Epithelial cell of proximal tubule (primary cell): ENCODE measurements at places on chromosomes 2 and 18.

GRCh38 chr2:173584676-173585458 is 230.2 kb downstream of the CDCA7 start:
- DNase-seq = no peak

DNA sequence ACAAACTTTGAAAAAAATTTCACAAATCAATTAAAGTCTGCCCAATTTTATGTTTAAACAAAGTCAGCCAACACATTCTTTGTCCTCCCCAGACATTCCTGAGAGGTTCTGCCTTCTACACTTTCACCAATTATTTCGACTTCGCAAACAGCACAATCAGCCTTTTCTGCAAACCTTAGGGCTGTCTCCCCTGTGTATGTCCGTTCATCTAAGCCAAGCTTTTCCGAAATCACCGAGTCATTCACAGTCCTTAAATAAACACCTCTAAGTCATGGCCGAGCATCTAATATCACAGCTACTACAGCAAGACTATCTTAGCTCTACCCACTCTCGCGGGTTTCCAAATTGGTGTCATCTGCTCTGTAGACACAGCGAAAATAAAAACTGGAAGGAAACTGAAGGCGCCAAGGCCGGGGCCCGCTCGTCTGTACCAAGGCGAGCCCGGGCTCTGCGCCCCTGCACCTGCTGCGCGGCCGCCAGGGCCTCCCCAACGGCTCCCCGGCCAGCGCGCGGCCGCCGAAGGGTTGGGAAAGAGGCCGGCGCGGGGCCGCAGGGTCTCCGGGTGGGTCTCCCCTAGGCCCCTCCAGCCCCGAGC is 730 bp downstream of the ODC1 start:
- no peak for DNase-seq

- no peak for DNase-seq
Observed at GRCh38 chr2:85481818-85482777, 56.9 kb upstream of the MAT2A start.

DNA sequence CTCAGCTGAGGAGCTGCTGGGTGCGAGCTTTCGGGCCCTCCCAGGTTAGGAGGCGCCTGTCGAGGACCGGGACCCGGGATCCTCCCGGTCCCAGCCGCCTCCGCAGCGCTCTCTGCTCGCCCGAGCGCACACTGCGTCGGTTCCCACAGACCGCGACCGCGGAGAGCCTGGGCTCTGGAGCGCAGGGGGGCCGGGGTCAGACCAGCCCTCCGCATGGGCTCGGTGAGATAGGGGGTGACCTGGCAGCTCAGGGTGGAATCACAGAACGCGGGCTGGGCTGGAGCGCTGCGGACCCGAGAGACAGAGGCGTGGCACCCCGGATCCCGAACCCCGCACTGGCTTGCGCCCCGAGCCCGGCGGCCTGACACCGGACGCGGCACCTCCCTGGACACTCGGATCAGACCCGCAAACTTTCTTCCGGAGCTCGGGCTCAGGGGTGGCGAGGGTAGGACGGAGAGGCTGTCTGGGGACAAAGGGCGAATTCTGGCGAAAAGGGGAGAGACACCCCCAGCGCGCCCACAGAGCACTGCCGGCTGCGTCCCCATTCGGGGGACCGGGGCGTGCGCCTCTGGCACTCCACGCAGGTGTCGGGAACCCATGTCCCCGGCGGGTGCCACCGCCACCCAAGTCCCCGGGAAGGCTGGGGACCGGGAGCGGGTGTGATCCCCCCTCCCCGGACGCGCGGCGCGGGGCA is 612 bp downstream of the DIPK1C start:
- DNase-seq = no peak

DNA sequence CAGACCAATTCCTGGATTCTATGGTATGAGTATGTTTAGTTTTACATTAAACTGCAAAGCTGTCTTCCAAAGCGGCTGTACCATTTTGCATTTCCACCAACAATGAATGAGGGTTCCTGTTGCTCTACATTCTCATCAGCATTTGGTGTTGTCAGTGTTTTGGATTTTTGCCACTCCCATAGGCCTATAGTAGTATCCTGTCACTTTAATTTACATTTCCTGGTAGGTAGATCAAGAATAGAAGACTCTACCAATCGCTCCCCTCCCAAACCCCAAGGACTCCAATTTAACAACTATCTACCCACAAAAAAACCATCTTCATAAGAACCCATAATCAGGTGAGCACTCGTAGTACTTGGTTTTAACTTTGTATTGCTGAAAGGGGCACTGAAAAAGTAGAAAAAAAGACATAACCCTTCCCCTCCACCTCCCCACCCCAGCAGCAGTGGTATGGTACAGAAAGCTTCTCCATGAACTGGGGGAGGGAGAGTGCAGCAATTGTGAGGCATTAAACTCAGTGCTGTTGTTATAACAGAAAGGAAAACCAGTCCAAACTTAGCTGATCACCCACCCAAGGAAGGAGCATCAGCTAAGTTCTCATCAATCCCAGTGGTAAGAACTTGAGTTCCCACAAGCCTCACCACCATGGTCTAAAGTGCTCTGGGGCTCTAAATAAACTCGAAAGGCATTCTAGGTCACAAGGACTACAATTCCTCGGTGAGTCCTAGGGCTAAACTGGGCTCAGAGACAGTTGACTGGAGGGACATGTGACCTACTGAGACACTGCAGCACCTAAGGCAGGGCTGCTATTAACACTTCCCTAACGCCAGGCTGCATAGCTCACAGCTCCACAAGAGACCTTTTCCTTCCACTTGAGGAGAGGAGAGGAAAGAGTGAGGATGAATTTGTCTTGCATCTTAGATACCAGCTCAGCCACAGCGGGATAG is 35.5 kb upstream of the CYTIP start:
- DNase-seq = no peak

DNA sequence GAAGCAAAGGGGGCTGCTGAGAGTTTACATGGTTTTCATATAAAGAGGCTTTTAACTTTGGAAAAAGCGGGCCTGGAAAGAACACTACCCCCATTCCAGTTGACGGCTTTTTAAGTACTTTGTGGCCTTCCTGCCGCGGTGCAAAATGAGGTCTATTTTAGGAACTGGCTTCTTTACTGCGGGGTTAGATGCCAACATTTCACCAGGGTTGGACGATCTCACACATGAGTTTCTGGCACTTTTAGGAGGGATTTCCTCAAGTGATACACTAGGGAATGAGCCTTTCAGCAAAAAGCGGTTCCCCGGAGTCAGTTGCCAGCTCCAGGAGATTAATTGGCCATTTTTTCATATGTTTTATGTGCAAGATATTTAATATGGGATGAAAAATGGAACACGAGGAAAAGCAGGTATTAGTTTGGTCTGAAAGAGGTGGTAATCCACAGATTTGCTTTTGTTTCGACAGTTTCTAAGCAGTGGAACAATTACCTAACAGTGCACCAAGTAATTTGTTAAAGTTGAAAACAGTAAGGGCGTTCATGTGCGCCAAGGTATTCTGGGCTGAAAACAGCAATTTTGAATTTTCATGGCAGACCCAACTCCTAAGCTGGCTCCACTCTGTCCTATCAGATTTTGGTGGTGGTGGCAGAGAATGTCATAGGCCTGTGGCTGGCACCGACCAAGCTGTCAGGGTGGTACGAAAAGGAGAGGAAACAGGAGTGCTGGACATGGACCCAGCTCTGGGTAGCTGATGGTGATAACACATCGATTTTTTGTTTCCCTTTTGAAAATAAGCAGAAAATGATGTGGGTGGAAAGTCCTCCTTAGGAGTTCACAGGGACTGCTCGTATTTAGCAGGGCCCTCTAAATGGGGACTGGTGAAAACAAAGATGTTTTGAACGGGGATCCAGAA is 55.6 kb upstream of the FZD5 start:
- DNase-seq = no peak

- DNase-seq = no peak
Observed at GRCh38 chr18:6543330-6543908, 128.7 kb upstream of the L3MBTL4 start.

- no peak for DNase-seq
Observed at GRCh38 chr2:186588940-186589611, 780 bp upstream of the ITGAV start.

DNA sequence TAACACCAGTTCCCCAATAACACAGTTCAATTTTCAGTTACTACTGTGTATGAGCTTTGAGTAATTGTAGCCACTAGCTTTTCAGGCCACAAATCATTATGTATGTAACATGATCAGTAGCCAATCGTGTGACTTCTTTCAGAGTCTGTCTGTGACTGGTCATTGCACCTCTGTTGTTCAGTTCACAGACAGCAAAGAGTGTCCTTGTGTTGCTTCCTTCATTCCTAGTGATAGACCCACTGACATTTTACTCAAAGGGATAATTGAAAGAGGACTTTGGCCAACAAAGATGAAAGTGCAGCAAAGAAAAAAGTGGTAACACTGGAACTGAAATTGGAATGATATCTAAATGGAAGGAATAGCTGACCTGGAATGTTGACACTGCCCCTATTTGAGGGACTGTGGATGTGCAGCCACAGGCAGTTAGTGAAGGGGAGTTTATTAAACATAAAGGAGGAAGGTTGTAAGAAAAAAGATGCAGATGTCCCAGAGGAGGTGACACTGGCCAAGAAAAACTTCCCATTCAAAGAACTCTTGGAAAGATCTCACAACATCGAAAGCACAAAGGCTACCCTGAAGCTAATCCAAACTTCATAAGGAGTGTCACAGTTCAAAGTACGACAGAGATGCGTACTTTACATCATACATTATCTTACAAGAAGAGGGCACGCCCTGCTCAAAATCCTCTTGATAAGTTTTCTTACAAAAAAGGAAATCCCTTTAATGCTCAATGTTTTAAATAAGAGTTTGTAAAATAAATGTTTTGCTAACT is 19.3 kb downstream of the TTC39C start:
- DNase-seq = no peak

DNA sequence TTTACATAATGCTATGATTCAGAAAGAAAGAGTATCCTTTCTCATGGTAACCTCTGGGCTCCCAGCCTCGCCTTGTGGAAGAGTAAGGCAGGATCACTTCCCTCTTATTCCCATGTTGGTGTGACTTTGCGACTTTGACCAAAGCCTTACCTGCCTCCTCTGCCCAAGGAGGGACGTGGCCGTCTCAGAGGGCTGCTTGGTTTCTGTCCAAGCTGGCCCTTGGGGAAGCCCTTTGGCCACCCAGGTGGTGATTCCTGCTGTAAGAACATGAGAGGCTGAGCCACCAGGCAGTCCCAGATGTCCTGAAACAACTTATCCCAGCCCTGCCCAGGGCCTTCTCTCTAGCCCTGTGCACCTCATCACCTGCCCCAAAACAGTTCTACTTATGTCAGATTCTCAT is 6.0 kb downstream of the UGT1A6 start:
- no peak for DNase-seq

GRCh38 chr2:71605781-71606241 is 152.4 kb downstream of the DYSF start:
- no peak for DNase-seq

DNA sequence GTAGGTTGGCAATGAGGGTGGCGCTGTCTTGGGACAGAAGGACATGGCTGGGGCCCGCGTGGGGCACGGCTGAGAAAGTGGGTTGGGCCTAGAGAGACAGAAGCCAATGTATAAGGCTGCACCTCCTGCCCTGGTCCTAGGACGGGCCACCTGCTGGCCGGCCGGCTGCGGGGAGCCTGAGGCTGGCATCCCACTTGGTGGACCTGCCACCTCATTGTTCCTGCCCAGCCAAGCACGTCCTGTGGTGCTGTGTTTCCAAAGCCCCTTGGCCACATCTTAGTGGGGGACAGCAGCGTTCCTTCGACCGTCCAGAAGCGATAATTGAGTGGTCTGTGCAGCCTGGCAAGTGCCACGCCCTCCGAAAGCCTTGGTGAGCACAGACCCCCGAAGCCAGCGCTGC is 223.9 kb downstream of the LDLRAD4 start:
- no peak for DNase-seq

DNA sequence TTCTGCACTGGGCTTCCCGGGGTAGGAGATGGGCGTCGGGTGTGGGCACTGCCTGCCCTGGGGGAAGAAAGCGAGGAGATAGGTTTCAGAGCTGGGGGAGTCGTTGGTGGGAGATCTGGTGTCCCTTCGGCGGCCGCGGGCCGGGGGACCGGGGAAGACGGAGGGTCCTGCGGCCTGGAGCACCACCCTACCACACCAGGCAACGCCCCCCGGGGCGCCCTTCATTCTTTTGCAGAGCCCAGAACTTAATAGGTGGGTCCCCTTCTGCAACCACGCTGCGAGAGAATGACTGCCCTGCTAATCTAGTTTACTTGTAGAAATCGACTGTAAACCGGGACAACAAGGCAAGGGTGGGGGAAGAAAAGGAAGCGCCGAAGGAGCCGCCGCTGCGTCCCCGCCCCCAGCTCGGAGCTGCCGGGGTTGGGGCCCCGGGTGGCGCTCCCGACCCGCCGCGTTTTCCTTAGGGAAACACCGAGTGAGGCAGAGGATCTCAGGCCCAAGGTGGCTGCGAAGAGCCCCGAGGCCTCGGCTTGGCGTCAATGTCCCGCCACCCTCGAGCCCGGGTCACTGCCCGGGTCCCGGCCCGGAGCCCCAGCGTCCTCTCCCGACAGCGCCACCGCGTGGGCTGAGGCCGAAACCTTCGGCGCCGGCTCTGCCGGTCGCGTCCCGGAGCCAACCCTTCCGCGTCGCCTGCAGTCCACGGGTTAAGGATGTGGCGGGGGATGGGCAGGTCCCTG is 5.4 kb upstream of the SATB2 start:
- no peak for DNase-seq

DNA sequence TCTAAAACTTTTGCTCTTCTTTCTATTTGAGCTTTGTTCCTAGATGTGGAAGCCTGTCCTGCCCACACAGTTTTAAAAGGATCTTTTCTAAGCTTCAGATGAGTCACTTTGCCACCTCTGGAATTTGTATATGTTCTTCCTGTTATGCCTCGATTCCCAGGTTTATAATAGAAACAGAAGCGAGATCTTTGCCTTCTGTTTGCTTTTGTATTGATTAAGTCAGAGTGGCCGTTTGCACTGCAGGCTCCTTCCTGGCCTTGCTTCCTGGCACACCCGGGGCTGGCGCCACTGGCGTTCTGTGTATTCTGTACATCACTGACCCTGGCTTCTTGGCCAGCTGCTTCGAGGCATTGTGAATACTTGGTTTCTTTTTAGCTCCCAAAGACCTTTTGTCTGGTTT is 91.8 kb downstream of the MTCL1 start:
- no peak for DNase-seq

- DNase-seq = no peak
Observed at GRCh38 chr2:38415023-38415422, 38.0 kb upstream of the ATL2 start.

GRCh38 chr2:138502255-138503086 is 901 bp downstream of the SPOPL start:
- no peak for DNase-seq

GRCh38 chr18:48736321-48737260 is 197.8 kb downstream of the CTIF start:
- no peak for DNase-seq

GRCh38 chr2:3703757-3704355 is 481 bp downstream of the DCDC2C start:
- no peak for DNase-seq

DNA sequence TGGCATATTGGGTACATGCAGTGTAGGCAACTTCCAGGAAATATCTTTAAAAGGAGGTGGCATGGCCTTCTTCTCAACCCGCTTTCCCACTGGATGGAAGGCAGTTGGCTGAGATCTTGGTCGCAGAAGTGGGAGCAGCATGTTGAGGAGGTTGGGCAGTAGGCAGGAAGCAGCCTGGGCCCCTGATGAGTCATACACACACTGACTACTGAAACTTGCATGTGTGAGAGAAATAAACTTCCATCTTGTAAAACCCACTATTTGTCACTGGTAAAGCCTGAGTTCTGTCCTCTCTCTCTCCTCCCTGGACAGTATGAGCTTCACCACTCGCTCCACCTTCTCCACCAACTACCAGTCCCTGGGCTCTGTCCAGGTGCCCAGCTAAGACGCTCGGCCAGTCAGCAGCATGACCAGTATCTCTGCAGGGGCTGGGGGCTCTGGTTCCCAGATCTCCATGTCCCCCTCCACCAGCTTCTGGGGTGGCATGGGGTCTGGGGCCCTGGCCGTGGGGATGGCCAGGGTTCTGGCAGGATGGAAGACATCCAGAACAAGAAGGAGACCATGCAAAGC is 233.8 kb upstream of the SPRED2 start:
- DNase-seq = no peak
